ENCODE measurements at places on chromosomes 2 and 18.

DNA sequence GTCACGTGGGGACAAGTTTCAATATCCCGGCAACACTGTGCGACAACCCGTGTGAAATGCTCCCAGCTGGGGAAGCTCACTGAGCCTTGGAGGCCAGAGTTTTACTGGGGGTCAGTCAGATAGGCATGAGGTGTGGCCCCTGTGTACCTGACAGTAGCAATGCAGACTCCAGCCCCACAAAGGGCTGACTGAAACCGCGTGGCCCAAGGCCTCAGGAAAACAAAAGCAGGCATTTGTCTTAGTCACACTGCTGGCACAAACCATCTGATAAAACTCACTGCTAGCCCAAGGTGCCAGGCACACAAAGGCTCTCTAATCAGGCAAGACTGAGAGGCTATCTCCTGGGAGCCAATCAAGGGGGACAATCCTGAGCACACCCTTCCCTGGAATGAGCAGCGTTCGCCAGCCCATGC, 786.6 kb upstream of the RAB6C start:
- no peak for DNase-seq

- no peak for DNase-seq
Observed at GRCh38 chr2:43814711-43815110, 23.9 kb downstream of the ABCG5 start.

DNA sequence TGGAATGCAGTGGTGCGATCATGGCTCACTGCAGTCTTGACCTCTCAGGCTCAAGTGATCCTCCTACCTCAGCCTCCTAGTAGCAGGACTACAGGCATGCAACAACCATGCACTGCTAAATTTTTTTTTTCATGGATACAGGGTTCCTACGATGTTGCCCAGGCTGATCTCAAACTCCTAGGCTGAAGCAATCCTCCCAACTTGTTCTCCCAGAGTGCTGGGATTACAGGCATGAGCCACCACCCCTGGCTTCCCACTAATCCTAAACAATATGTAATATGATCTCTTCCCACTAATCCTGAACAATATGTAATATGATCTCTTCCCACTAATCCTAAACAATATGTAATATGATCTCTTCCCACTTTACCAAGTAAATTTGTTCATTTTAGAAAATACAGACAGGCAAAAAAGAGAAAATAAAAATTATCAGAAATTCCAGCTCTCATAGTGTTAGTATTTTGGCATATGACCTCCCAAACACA, 33.7 kb upstream of the C18orf32 start:
- no peak for DNase-seq

- DNase-seq: no peak
Observed at GRCh38 chr2:161352719-161353118, 44.5 kb downstream of the PSMD14 start.

- DNase-seq: no peak
Observed at GRCh38 chr2:241959751-241960269, 90.3 kb downstream of the RTP5 start.

DNA sequence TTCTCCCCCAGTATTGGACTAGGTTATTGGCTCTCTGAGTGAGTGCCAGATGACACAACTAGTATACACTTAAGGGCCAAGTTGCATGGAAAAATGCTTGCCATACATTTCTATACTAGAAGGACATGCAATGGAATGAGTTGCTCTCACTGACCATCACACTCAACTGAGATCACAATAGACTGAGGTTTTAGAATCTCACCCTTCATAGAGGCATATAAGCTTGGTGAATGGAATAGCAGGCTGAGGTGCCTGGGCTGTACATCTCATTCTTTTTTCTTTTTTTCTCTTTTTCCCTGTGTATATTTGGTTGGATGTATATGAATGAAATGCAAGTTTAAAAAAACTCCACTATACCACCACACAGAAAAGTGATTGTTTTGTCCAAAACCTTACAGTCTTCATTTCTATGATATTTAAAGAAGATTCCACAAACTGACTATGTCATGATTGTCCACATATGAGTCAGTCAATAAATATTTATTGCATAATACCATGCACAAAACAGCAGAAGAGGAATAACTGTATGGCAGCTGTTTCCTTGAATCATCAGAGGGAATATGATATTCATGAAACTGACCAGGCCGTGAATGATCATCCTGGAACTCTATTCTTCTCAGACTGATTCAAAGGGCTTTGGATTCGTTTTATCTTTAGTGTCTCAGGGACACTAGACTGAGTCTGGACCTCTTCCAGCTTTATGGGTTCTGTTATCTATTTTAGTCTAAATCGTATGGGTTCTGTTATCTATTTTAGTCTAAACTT, 122.6 kb upstream of the STK17B start:
- DNase-seq: no peak

DNA sequence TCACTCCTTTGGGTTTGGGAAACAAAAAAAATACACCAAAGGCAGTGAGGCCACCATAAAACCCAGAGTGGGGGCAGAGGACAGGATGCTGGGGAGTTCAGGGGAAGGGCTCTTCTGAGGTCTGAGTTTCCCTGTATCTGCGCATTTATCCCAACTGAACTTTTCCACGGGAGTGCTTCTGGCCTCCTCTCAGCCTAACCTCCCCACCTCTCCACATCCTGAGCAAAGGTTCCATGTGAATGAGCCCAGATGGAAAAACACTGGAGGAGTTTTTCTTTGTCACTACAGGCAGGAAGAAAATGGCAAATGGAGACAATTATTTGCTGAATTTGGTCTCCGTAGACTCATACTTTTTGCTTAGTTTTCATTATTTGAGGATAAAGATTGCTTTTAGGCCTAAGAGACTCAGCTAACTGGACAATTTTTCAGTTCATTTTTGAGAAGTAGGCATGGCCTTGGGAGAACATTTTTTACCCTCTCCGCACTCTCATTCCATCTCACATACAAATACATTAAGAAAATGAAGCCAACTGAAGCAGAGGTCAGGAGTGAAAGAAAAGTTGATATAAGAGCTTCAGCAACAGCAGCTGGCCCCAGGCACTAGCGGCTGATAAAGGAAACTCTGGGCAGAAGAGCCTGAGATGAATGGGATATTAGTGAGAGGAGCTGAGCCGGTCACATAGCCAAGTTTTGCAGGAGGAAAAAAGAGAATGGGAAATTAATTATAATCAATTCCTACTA, 82.6 kb upstream of the CYP1B1 start:
- no peak for DNase-seq

DNA sequence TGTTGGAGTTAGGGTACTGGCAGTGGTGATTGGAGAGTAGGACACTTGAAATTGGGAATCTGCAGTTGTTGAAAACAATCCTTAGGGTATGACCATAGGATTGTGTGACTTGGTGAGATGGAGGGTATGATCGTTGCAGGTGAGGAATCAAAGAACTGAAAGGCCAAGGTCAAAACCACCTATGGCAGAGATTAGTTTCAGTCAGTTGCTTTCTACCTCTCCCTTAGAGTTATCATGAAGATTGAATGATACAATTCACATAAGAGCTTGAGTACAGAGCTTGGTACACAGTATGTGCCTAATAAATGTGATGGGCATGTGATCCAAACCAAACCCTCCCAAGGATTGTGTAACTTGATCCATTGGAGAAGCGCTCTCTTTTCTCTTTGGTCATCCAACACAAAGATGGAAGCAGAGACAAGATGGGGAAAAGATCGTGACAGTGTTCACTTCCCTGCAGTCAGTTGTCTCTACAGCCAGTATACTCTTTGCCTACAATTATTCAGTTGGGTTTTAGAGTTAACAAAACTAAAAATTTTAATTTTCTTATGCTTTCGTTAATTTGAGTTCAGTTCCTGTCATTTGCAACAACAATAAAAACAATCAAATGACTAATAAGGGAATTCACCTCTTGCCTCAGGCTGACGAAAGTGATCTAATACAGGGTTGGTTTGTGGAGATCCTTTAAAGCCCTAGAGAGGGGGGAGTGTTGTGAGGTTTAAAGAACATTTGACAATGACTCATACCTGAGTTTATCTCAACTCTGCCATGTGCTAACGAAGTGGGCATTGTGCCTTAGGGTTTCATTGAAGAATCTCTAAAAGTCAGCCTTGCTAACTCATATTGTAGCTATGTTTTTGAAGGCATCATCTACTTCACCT, 14.8 kb upstream of the SMAD2 start:
- no peak for DNase-seq

DNA sequence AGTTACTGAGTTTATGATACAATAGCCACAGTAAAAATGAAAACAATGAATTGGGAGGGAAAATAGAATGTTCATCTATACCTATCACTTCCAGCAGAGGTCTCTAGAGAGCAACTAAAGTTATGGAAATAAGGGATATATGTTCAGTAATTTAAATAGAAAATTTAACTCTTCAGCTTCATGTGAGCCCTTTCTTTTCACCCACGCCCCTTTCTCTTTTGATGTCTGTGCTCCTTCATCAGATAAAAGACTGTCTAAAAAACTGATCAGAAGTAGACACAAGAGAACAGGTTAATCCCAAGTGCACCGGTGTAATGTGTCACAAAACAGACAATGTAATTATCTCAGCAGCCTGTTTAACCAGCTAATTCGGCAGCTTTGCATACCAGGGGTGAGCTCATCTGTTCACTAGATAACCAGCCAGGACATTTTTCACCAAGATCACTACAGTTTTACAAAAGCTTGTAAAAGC, 238.5 kb upstream of the ERBB4 start:
- no peak for DNase-seq

GRCh38 chr2:31962757-31963361, 47.9 kb downstream of the MEMO1 start:
- no peak for DNase-seq

- no peak for DNase-seq
Observed at GRCh38 chr18:27871726-27872125, 305.2 kb downstream of the CDH2 start.

GRCh38 chr18:38307914-38308313, 742.3 kb upstream of the CELF4 start:
- DNase-seq: no peak

- no peak for DNase-seq
Observed at GRCh38 chr2:232653441-232653840, 20.0 kb downstream of the EFHD1 start.

GRCh38 chr18:54388203-54389142, 30.8 kb downstream of the C18orf54 start:
- no peak for DNase-seq

- peak; percentile 15 for DNase-seq
Observed at GRCh38 chr2:67733517-67733916, 329.3 kb downstream of the C1D start.

- DNase-seq: no peak
Observed at GRCh38 chr2:58702302-58702885, 461.3 kb upstream of the FANCL start.

- DNase-seq: no peak
Observed at GRCh38 chr2:84980263-84980983, 9.5 kb downstream of the KCMF1 start.

DNA sequence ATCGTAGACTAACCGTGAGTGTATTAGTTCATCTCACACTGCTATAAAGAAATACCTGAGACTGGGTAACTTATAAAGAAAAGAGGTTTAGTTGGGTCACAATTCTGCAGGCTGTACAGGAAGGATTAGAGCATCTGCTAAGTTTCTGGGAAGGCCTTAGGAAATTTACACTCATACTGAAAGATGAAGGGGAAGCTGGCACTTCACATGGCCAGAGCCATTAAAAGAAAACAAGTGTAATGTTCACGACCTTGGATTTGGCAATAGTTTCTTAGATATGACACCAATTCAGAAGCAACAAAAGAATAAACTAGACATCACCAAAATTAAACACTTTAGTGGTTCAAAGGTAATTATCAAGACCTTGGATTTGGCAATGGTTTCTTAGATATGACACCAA, 23.8 kb downstream of the ABCB11 start:
- no peak for DNase-seq

DNA sequence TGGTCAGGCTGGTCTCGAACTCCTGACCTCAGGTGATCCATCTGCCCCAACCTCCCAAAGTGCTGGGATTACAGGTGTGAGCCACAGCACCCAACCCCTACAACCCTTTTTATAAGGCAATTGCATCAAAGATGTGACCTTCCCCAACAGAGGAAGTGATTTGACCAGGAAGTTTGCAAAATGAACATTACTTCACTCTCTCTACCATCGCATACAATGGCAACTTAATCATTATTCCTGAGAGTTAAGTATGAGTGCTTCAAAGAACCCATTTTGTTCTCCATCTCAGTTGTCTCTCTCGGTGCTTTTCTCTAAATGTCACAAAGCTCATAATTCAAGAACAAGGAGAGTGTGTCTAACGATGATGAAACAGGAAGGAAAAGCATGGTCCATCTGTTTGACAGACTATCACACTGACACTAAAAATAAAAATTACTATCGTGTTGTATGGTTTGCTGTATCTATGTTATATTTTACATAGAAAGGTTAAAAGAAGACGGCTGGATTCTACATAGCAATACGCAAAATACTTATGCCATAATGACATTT, 18.1 kb upstream of the CREG2 start:
- DNase-seq: no peak

DNA sequence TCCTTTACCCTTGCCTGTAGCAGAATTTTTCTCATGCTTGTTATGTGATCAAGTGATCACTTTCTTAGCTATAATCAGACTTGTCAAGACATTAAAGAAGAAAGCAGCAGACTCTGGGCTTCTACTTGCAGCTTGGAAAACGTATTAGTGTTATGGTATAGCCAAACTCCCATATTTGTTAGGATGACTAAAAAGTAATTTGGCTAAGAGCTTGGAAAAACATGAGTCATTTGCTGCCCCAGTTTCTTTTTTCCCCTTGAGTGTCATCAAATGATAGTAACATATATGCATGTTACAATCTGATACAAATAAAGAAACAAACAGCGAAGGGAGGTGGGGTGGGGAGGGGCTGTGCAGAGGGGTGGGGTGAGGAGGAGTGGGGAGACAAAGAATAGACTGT, 155.5 kb downstream of the IKZF2 start:
- no peak for DNase-seq

DNA sequence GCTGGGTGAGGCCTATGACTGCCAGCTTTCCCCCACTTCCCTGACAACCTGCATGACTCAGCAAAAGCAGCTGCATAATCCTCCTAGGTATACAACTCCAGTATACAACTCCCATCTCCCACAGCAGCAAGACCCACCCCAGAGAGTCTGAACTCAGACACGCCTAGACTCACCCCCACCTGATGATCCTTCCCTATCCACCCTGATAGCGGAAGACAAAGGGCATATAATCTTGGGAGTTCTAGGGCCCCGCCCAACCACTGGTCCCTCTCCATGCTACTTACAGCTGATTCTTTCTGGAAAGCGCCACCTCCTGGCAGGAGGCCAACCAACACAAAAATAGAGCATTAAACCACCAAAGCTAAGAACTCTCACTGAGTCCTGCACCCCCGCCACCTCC, 296.5 kb downstream of the DCC start:
- no peak for DNase-seq

DNA sequence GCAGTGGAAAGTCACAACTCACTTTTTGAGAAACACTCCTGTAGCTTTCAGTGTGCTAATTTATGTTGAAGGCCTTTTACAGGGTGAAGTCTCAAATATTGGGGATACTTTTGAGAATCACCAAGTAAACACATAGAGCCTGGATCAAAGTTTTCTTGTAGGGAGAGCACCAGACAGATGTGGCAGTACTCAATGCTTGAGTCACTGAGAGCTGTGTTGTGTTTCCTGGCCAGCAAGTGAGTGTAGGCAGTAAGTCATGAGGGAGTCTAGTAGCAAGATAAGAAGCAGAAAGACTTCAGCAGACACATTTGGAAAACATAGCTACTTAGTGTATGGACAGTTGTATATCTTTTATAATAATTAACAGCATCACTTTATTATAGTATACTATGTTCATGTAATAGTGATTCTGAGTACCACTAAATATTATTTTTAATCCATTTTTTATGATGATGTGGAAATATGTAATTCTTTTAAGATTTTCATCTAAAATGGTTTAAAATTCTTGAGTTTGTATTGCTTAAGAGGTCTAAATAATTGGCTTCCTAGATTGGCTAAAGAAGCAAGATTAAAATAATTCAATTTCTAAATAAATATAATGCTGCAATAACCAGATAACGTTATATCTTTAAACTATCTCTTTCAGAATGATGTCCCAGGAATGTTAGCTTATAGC, 12.8 kb downstream of the PSMD1 start:
- no peak for DNase-seq

Data from heart left ventricle (tissue), 16 donors.